ENCODE measurements at places on chromosomes 12 and 14.

DNA sequence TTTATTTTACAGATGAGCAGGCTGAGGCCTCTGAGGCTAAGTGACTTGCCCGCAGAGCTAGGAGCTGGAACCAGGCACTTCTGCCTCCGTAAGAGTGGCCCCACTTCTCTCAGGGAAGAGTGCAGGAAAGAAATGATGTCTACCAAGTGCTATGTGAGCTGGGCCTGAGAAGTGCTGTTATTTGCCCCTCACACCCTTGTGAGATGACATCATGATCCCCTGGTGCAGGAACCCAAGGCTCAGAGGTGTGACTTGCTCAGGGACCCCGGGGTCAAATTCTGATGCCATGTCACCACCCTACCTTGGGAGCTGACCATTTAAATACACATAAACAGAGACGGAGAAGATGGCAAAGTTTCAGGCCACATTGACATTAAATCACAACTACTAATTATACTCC lies 63.7 kb upstream of the DDX11 start:
- DNase-seq: no peak

- DNase-seq: no peak
Measured at GRCh38 chr12:123379391-123379790, 4.5 kb upstream of the KMT5A start.

- DNase-seq: peak; percentile 74
Measured at GRCh38 chr12:9940375-9940774, 8.2 kb upstream of the CLEC2A start.

- no peak for DNase-seq
Measured at GRCh38 chr12:5429741-5430557, 2.0 kb upstream of the NTF3 start.

DNA sequence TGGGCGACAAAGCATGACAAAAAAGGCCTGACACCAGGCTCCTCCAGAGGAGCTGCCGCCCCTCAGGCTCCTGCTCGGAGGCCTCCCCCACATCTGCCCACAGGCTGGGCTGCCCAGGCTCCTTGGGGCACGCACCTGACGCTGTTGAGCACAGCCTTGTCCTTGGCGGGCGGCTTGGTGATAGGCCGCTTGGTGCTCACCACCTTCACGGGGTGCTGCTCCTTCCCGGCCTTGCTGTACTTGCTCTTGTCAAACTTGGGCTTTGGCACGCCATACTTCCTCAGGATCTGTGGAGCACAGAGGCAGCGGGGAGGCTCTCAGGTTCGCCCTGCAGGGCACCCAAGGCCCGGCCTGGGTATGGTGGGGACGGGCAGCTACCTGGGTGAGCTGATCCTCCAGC lies 53.4 kb downstream of the TRAFD1 start:
- no peak for DNase-seq

DNA sequence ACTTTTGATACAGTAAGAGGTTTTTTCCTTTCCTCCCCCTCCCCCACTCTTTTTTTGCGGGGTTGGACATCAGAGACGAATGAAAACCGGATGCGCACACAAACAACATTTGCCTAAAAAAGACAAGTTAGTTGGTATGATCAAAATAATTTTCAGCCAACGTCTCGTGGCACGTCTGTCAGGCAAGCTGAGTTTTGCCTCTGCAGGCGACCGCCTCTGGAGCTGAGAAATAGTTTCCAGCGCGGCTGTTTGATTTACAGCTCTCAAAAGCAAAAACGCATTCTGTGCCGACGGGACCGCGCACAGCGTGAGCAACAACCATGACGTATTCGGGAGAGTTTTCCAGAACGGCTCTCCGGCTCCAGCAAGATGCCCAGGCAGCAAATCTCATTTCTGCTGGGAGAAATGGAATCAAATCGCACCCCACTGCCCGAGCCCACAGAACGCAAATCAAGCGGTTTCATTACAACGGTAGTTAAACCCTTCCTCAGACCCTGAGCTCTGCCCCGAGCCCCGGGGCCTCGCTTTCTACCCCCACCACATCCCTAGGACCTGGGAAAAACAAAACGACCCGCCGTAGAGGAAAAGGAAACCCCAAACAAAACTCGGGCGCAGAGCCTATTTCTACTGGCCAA lies 14.2 kb upstream of the CALM1 start:
- peak; percentile 11 for DNase-seq

DNA sequence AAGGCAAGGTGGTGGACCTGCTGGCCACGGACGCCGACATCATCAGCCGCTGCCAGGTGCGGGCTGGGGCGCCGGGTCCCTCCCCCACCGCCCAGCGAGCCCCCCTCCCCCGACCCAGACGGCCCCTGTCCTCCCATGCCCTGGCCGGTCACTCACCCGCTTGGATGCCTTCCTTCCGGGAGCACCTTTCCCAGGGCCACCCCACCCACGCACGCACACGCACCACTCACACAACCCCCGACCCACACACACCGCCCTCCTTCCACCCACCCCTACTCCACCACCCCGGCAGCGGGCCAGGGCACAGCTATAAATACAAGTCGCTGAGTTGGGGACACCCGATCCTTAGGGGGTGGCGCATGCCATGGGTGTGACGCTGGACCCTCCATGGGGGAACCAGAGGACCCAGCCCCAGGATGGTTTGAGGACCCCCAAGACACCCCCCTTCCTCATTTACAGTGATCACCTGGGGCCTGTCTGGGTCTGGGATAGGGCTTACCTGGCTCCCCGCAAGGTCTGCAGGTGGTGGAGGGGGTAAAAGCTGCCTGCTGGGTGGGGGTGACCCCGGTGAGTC lies 465 bp downstream of the ADSS1 start:
- no peak for DNase-seq

GRCh38 chr14:106417224-106418049 lies 891.1 kb downstream of the TMEM121 start:
- no peak for DNase-seq

DNA sequence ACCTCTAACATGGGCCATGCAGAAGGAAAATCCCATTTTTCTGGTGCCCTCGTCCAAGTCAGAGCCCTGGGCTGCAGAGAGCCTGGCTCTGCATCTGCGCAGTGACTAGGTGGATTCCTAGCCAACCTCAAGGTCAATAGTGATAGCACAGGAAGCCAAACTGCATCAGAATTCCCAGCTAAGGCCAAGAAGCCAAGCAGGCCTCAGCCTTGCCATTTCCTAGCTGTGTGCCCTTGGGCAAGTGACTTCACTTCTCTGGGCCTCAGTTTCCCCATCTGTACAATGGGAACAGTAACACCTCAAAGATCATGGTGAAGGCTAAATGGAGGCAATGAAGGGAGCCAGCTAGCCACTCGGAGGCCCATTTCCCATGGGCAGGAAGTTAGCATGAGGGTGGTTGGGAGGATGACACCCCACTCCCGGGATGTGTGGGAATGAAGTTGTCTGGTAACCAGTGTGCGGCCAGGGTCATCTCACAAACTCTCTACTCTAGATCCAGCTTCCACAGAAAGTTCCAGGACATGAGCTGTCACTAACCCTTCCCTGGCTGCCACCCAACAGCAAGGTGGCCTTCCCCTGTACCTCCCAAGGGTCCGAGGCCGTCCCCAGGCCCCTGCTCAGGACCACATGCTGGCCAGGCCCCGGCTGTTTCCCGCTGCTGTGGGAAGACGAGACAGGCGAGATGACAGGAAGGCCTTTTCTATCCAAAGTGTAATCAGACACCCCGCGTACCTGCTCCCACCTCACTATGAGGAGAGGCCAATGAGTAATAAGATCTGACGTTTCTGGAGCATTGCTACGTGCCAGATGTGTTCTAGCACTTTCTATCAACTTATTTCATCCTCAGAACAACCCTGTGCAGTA lies 125.7 kb downstream of the SCARB1 start:
- DNase-seq: no peak

GRCh38 chr12:119204131-119204530 lies 25.4 kb downstream of the HSPB8 start:
- DNase-seq: no peak

Data from AML-193 (cell line).